ENCODE measurements at places on chromosomes 6 and 20.

DNA sequence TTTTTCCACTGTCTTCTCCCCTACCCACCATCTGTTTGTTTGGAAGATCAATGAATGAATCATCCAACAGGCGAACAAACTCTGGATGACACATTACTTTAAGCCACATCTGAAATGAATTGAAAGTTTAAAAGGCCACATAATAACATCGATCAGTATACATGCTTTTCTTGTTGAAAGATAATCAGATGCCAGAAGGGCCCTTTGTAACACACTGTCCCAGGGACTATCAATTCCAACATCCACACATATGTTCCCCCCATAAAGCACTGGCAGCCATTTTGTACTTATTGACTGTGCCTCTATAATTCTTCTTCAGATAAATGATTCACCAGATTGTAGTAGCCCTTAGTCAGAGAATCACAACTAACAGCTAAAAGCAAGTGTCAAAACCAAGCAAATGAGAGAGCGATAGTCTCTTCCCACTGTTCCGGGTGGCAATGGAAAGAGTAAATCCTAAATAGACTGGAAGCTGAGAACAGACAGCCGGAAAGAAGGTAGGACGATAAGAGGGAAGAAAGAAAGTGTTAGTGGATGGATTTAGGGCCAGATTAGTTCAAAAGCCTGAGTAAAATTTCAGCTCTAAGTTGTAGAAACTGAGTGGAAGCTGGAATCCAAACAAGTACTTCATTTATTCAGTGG lies 184.9 kb upstream of the TENT5A start:
- DNase-seq, result peak; percentile 85

GRCh38 chr6:113829696-113830045 lies 27.5 kb upstream of the MARCKS start:
- peak; percentile 86 for DNase-seq

- DNase-seq, result peak; percentile 51
Observed at GRCh38 chr6:95203153-95203754, 374.1 kb upstream of the MANEA start.

DNA sequence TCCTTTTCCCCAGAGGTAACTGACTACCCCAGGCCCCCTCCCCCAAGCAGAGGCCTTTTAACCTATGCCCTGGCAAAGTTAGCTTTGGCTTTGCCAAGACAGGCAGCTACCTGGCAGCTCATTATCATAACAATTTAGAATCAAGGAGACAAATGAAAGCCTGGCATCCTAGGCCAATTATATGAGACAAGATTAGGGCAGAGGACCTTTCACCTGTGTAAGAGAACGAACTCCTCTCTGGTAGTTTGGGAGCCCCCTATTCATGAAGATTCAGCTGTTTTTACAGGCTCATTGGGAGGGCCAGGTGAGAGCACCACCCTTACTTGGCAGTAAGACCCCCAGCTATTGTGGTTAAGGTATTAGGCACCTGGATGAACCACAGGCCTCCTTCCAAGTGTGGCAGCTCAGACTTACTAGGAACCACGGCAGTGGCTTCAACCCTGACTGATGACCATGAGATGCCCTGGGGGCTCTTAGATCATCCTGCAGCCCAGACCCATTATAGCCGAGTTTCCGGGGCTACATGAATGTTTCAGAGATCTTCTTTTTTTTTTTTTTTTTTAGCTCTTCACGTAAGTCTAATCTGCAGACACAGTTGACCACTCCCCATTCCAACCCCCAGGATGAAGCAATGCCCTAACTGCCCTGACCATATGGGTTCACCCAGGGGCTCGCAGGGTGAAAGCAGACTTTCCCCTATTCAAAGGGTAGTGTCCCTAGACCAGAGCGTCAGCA lies 56.2 kb downstream of the RAB44 start:
- no peak for DNase-seq

- no peak for DNase-seq
Observed at GRCh38 chr20:56032251-56032650, 26.9 kb upstream of the CBLN4 start.

GRCh38 chr6:125797120-125797885 lies 6.5 kb downstream of the NCOA7 start:
- DNase-seq, result no peak

- no peak for DNase-seq
Observed at GRCh38 chr20:45060294-45060693, 40.6 kb downstream of the KCNS1 start.

- DNase-seq, result no peak
Observed at GRCh38 chr6:113920663-113921267, 50.2 kb downstream of the HDAC2 start.

GRCh38 chr6:158081657-158081935 lies 86.5 kb downstream of the SERAC1 start:
- DNase-seq, result no peak

GRCh38 chr20:37280403-37280802 lies 9.1 kb upstream of the MANBAL start:
- DNase-seq, result no peak

DNA sequence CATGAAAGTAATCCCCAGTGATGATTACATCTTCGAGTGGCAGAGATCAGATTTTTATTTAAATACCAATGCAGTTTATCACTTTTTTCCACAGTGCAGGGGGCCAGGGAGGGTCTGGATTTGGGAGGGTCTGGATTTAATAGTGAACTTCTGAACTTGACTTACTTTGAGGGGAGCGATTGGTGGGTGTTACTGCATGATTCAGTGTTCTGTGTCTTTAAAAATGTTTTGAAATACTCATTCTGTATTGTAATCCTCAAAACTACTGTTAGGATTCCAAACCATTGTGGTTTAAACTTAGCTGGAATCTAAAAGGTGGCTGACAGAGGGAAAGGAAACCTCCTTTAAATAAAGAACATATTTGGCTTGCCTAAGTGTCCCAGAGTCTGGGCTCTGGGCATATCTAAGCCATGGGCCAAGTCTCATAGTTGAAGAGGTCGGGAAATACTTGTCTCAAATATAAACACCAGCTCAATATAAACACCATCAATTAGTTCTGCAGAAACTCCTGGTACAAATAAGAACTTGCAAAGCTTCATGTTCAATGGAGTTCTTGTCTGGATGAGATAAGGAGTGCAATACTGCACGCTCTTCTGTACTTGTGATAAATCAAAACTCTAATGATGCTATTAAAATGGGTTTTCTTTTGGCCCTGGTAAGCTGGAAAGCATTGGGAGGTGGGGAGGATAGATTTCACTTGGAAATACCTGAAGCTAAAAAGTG lies 14.4 kb downstream of the JARID2 start:
- peak; percentile 94 for DNase-seq

DNA sequence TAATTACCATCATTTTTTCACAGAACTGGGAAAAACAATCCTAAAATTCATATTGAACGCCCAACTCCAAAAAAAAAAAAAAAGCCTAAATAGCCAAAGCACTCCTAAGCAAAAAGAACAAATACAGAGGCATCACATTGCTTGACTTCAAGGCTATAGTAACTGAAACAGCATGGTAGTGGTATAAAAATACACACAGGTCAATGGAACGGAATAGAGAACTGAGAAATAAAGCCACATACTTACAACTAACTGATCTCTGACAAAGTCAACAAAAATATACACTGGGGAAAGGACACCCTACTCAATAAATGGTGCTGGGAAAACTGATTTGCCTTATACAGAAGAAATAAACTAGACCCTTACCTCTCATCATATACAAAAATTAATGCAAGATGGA lies 89.6 kb downstream of the MRAP2 start:
- DNase-seq, result no peak

GRCh38 chr6:157620944-157621343 lies 202.1 kb upstream of the SNX9 start:
- DNase-seq, result no peak

- no peak for DNase-seq
Observed at GRCh38 chr6:116298973-116299372, 19.2 kb upstream of the TSPYL1 start.

DNA sequence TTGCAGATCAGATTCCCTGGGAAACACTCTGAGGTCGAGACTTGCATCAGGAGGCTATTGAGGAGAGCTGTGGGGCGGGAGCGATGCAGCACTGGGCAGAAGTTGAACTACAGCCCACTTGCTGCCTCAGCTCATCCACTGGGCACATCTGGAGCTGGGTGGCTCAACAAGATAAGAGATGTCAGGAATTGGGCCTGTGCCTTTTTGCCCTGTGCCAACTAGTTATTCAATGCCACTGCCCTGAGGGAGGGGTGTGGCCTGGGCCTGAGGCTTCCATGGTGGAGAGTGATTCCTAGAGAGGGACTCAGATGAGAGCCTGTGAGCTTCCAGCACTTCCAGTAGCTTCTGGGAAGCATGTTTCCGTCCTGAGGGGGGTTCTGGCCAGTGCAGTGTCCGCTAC lies 32.7 kb downstream of the BRPF3 start:
- no peak for DNase-seq

DNA sequence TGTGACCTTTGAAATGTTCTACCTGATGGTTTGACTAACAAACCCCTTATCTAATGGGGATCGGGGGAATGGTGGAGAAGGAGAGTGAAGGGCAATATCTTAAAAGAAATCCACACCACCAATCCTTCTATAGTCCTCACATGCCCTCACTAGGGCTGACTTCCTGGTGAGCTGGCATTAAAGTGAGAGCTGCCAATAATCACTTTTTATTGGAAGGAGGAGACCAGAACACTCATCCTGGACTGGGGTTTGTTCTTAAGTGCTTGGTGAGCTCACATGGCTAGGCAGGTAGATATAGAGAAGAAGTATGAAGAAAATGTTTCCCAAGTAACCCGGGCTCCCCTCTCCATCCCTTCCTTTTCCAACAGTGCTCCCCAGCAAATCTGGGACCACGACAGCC lies 49.8 kb downstream of the SCGN start:
- no peak for DNase-seq

DNA sequence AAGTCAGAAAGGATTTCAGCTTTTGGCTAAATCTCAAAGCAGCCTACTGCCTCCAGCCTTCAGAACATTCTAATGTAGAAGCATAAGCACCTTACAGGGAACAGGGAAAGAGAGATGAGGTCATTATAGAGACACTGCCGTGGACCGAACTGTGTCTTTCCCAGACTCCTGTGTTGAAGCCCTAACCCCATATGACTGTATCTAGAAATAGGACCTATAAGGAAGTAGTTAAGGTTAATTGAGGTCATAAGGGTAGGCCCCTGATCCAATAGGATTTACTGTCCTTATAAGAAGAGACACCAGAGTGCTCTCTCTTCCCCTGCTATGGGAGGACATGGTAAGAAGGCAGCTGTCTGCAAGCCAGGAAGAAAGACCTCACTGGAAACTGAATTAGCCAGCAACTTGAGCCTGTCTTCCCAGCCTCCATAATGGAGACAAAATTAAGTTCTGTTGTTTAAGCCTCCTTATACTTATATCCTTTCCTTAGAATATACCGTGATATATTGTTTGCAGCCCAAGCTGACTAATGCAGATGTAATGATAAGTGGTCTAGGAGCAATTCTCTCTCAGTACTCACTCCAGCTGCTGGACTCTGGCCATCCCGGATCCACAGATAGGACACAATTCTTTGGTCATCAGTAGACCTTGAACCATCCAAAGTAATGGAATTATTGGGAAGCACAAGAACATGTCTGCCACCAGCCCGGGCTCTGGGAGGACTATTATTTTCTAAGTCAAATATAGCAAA lies 71.4 kb downstream of the ALDH5A1 start:
- DNase-seq, result peak; percentile 24

All from fibroblast of skin of right biceps (primary cell).